ENCODE measurements at places on chromosomes 11 and 22. TPM values are rescaled to one million over a fixed set of nuclear protein-coding genes. Genes with fewer than 3 reads are reported as not detected.

The TBX10 gene
- polyA plus RNA-seq = not detected

The PANX1 gene
- 28.7 TPM for polyA plus RNA-seq

The MISFA gene
- 18.2 TPM for polyA plus RNA-seq

The MLC1 gene
- polyA plus RNA-seq = 0.88 TPM

The EFCAB6 gene
- polyA plus RNA-seq = 6.5 TPM

The FAM89B gene
- 17.6 TPM for polyA plus RNA-seq

The CNTN5 gene
- 27.1 TPM for polyA plus RNA-seq

The THRSP gene
- 0.23 TPM for polyA plus RNA-seq

The DMC1 gene
- 8.1 TPM for polyA plus RNA-seq

The MRGPRF gene
- 18.9 TPM for polyA plus RNA-seq

The TECTA gene
- 3.2 TPM for polyA plus RNA-seq

The F2 gene
- polyA plus RNA-seq = 0.68 TPM

The FERMT3 gene
- polyA plus RNA-seq = 4.1 TPM

The SMIM38 gene
- polyA plus RNA-seq = 0.52 TPM

The KDM4F gene
- polyA plus RNA-seq = not detected

The KCNA4 gene
- 0.13 TPM for polyA plus RNA-seq

The SAA1 gene
- polyA plus RNA-seq = not detected

The LMO1 gene
- polyA plus RNA-seq = 1.6 TPM

The IGLL5 gene
- not detected for polyA plus RNA-seq

The NFAM1 gene
- polyA plus RNA-seq = 0.81 TPM

The FGF4 gene
- not detected for polyA plus RNA-seq

The BAD gene
- 37.9 TPM for polyA plus RNA-seq

The IGF2 gene
- polyA plus RNA-seq = 738 TPM

The AGBL2 gene
- polyA plus RNA-seq = 10.7 TPM

The OR51B2 gene
- polyA plus RNA-seq = not detected

The HBG1 gene
- polyA plus RNA-seq = 313 TPM

The DLG2 gene
- polyA plus RNA-seq = 13.4 TPM

The KCNQ1OT1 gene
- 2.8 TPM for polyA plus RNA-seq

The IL17REL gene
- 0.08 TPM for polyA plus RNA-seq

The SCGB1C1 gene
- 1.1 TPM for polyA plus RNA-seq

The CLCF1 gene
- 7.0 TPM for polyA plus RNA-seq

The KCNK4 gene
- polyA plus RNA-seq = not detected

The APOBEC3H gene
- 0.23 TPM for polyA plus RNA-seq

The CRYBB3 gene
- 0.27 TPM for polyA plus RNA-seq

The CALCA gene
- polyA plus RNA-seq = 12.3 TPM

The CDHR5 gene
- polyA plus RNA-seq = 46.0 TPM

The IGLL1 gene
- polyA plus RNA-seq = 0.40 TPM

The CRACR2B gene
- 9.9 TPM for polyA plus RNA-seq

The LRRC56 gene
- polyA plus RNA-seq = 3.5 TPM

The SCO2 gene
- polyA plus RNA-seq = 1.5 TPM

The KCNQ1 gene
- polyA plus RNA-seq = 9.1 TPM

The ASPHD2 gene
- polyA plus RNA-seq = 4.4 TPM

The MIAT gene
- 0.52 TPM for polyA plus RNA-seq

The GLYATL2 gene
- polyA plus RNA-seq = 4.6 TPM

The OR2D2 gene
- polyA plus RNA-seq = not detected

The PDE2A gene
- 13.6 TPM for polyA plus RNA-seq

The RHOD gene
- polyA plus RNA-seq = 8.0 TPM

The SDF2L1 gene
- 13.1 TPM for polyA plus RNA-seq

The GSTT2B gene
- 6.9 TPM for polyA plus RNA-seq

The SLC6A5 gene
- polyA plus RNA-seq = 0.47 TPM

The TBX1 gene
- 0.42 TPM for polyA plus RNA-seq

The MPPED2 gene
- polyA plus RNA-seq = 19.0 TPM

The APOA5 gene
- polyA plus RNA-seq = not detected

The DGAT2 gene
- 4.6 TPM for polyA plus RNA-seq

The OR2AG2 gene
- polyA plus RNA-seq = 0.07 TPM

The NLRP6 gene
- 0.35 TPM for polyA plus RNA-seq

The FEN1 gene
- polyA plus RNA-seq = 45.0 TPM

All from left kidney (tissue), 8 donors.